ENCODE measurements at places on chromosomes 6 and 20.

- no peak for DNase-seq
Observed at GRCh38 chr20:10504994-10505730, 70.1 kb downstream of the SLX4IP start.

GRCh38 chr6:115310156-115310555 is 750.5 kb downstream of the FRK start:
- DNase-seq: no peak

DNA sequence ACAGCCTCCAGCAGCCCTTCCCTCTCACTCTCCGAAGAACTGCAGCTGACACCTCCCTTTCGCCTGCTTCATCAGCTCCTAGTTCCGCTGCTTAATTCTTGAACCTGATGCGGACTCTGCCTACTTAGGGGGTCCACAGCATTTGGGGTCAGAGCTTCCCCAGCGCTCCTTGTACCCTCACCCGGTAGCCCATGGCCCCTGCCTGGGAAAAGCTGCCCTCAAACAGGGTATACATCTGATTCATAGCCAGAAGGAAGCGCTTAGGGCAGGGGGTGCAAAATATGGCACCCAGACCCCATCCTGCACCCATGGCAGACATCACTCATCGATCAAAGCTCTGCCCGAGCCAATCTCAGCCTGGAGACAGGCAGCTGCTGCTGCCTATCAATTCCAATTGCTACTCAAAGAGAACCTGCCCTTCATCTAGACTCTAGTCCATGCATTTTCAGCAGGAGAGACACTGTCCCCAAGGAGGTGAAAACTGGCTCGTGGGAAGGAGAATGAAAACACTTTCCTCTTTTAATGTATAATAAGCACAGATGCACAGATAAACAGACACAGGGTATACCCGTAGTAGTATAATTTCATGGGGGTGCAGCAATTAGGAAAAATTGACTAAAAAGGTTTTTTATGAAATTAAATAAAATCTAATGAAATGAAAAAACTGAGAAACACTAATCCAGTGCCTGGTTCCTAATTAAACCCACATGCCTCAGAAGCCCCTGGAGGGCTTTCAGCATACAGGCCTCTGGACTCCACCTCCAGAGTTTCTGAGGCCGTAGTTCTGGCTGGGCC is 194.8 kb downstream of the PREX1 start:
- DNase-seq: no peak

- no peak for DNase-seq
Observed at GRCh38 chr6:73062130-73062529, 163.2 kb downstream of the KHDC1L start.

Data from stimulated activated CD8-positive, alpha-beta memory T cell treated with anti-CD3 and anti-CD28 coated beads, Interleukin-2, amount 100 ng/mL, for 48 hours (primary cell).